ENCODE measurements at places on chromosomes 13 and 19.
A peak's percentile ranks its signal among the peaks of the same experiment; 100 is the strongest.

DNA sequence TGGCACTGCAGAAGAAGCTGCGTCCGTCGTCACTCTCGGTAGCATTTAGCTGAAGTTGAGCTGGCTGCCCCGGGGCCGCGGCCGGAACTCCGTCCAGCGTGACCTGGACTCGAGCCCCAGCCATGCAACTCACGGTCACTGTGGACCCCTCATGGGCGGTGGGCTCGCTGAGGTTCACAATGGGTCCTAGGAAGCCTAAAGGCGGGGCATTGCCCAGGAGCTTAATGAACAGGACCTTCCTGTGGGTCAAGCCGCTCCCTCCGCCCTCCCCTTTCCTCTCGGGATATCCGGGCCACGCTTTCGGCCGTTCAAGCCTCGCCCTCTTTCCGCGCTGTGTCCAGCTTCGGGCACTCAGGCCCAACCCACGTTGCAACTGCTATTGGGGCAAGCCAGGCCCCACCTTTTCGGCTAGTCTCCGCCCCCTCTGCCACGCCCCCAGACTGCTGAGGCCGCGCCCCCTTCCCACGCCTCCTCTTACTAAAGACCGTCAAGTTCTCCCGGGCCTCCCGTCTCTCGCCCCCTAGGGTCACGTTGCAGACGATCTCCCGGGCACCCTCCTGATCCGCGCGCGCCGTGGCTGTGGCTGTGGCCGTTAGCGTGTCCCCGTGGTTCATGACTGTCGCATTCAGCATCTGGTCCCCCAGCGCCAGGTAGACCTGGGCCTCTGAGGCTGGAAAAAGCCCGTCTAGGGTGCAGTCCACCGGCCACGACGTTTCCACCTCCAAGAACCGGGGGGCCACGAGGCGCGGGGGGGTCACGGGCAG lies 1.4 kb upstream of the RAVER1 start:
- peak; percentile 37 for DNase-seq

DNA sequence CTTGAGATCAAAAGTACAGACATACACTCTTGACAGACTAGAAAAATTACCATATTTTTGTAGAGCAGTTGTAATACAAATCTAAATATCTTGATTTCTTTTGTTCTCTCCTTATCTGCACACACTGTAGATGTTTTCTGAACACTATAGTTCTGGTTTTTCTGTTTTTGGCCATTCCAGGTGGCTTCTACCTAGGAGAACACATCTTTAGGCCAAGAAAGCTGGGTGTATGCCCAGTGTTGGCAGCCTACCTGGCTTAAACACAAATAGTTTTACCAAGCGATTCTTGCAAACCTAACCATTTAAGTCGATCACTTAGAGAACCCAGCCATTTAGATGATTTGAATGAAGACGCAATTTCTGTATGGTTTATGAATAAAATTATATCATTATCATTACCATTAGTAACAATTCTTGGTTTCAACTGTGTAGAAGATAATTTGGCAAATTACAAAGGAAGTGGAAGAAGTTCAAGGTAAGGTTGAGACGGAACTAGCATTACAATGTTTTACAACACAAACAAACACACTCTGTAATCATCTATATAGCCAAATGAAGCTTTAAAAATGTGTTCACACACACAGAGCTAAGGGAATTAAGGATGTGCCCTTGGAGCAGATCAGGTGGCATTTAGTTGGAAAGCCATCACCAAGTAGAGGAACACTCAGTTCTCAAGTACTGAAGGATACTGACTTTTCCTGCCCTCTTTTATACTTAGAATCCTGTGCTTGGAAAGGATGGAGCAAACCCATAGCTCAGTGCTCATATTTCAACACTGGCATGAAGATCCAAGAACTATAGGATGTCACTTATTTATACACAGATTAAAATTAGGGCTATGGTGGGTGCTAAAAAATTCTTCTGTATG lies 36.2 kb downstream of the ERCC5 start:
- DNase-seq = no peak

DNA sequence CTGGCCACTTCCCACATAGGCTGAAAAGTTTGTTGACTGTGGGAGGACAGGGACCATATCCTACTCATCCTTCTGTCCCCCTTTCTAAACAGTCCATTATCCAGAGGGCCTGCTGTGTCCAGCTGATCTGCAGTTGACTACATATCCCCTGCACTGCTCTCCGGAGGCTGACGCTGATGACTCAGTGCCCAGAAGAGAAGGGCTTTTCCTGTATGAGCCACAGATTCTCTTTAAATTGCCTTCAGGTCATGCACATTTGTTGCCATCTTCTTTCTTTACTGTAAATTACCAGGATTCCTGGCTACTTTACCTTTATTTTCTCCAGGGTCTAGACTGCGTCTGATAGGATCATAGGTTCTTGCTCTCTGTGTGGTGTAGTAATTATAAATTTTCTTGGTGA lies 125.2 kb downstream of the LACC1 start:
- no peak for DNase-seq

GRCh38 chr19:15199661-15200552 lies 888 bp downstream of the NOTCH3 start:
- no peak for DNase-seq

- DNase-seq = no peak
These were observed 144.2 kb upstream of the VSTM2B start for GRCh38 chr19:29381353-29382203.

GRCh38 chr19:29714371-29714952 lies 599 bp downstream of the C19orf12 start:
- peak; percentile 36 for DNase-seq

- DNase-seq = peak; percentile 72
These were observed 9.4 kb downstream of the OPA3 start for GRCh38 chr19:45575216-45575615.

DNA sequence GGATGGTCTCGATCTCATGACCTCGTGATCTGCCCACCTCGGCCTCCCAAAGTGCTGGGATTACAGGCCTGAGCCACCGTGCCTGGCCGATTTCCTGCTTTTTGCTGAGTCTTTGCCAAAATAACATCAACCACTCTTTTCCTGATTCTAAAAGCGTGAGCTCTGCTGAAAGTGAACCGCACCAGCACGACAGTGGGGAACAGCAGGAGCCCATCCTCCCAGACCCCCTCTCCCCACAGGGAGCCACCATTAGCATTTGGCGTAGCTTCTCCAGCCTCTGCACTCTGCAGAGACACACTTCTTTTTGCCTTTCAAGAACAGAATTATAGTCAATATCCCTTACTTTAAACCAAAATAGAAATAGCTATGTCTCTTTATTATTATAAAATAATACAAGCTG lies 41.3 kb downstream of the MYH14 start:
- no peak for DNase-seq

DNA sequence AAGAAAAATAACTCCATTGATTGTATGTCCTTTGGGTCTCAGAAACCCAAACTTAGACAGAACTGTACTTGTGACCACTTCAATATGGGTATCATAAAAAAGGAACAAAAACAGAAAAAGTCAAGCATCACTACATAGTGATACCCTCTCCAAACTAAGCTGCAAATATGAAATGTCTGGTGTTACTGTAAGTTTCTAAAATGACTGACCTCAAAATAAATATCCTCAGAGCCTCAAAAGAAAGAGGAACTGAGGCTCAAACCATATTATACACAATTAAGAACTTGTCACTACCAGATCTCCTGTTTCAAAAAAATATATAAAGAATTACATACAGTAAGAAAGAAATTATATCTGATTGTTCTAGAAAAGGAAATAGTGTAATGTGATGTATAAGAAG lies 787.9 kb upstream of the KLHL1 start:
- no peak for DNase-seq

DNA sequence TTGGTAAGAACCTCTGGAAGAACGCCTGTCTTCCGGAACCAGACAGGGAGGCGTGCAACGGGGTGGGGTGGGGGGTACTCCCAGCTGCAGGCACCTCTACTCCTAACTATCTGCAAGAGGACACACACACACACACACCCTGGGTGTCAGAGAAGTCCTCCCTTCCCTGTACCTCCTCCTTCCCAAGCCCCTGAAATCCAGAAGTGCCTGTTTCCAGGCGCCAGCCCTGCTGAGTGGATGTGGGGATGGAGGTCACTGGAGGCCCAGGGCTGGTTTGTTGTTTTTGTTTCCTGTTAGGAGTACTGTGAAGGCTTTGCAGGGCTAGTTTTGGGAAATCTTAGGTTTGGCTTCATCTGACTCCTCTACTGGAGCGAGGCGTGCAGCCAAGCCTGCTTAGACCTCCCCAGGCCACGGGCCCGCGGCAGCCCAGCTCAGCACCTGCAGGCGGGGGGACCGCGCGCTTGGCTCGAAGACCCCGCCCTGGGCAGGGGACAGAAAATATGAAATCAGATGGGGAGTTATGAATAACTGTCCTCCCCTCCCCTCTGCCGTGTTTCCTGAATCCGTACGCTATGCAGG lies 36.4 kb downstream of the SOX1 start:
- DNase-seq = no peak

GRCh38 chr19:8569066-8569771 lies 8.0 kb downstream of the MYO1F start:
- DNase-seq = peak; percentile 96

DNA sequence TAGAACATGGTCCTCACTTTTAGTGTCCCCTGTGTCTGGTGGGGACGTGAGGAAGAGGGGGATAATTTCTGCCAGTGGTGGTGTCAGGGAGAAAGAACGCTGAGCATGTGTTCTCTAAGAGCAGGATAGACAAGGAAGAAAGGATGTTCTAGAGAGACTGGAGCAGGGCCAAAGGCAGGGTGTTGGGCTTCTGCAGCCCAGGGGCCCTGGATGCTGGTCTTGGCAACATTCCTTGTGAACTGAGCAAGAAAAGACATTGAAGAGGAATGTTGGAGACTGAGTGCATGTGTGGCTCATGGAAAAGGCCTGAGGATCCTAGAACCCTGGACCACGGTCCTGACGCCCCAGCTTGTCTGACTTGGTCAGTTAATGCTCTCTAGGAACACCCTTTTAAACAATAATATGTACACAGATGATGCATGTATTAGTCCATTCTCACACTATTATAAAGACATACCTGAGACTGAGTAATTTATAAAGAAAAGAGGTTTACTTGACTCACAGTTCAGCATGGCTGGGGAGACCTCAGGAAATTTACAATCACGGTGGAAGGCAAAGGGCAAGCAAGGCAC lies 33.6 kb upstream of the SLC10A2 start:
- DNase-seq = no peak

GRCh38 chr19:56637976-56638555 lies 4.9 kb upstream of the SMIM17 start:
- peak; percentile 30 for DNase-seq

GRCh38 chr19:18839465-18840287 lies 7.9 kb downstream of the UPF1 start:
- DNase-seq = no peak

GRCh38 chr19:18519962-18520847 lies 1.7 kb downstream of the ELL start:
- peak; percentile 79 for DNase-seq

- peak; percentile 17 for DNase-seq
These were observed 736 bp downstream of the GPI start for GRCh38 chr19:34365463-34366401.

- DNase-seq = no peak
These were observed 174.5 kb downstream of the URI1 start for GRCh38 chr19:30116530-30116929.

- no peak for DNase-seq
These were observed 23.0 kb upstream of the OLFM4 start for GRCh38 chr13:53005626-53006025.

DNA sequence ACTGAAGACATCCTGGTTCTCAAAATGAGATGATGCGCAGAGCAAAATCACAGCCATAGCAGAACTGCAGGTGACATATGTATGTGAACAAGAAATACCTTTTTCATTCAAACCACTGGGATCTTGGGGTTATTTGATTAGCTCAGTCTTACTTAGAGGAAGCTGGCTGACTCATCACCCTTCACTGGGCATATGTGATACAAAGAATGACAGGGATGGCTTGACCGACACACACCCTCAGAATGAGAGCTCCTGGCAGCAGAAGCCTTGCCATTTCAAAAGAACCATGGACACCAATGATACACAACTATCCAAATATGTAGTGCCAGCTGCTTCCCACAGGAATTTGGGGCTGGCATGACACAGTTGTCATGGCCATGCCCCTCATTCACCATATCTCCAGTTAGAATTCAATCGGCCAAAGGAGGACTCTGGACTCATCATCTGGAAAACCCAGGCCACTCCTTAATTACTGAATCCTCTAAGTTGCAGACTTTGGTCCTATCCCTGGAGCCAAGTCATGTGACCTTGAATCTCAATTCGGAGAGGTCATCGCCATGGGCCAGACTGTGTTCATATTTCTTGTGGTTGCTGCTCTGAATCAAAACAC lies 115.8 kb downstream of the KATNAL1 start:
- peak; percentile 27 for DNase-seq

GRCh38 chr19:49098795-49099194 lies 13.5 kb downstream of the SNRNP70 start:
- DNase-seq = no peak

DNA sequence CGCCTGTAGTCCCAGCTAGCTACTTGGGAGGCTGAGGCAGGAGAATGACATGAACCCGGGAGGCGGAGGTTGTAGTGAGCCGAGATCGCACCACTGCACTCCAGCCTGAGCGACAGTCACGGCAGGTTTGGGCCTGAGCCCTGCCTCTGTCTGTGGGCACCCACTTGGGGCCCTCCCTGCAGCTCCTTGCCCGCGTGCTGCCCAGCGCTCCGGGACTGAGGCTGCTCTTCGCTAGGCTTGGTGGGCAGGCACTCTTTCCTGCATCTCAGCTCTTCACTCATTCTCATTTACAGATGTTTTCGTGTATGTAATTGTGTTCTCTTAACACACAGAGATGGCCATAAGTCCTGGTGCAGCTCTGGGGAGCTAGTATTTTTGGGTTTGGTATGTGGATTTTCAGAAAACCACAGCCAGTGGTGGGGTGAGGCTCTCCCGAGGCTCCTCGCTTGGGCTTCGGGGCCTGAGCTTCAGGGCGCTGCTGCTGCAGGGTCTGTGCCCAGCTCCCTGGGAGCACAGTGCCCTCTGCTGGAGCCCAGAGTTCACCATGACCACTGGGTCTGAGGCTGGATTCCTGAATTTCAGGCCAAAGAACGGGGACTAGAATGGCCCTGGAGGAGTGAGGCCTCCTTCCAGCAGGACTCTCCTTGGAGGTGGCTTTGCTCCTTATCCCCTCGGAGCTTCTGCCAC lies 15.2 kb downstream of the UPF1 start:
- DNase-seq = peak; percentile 78

DNA sequence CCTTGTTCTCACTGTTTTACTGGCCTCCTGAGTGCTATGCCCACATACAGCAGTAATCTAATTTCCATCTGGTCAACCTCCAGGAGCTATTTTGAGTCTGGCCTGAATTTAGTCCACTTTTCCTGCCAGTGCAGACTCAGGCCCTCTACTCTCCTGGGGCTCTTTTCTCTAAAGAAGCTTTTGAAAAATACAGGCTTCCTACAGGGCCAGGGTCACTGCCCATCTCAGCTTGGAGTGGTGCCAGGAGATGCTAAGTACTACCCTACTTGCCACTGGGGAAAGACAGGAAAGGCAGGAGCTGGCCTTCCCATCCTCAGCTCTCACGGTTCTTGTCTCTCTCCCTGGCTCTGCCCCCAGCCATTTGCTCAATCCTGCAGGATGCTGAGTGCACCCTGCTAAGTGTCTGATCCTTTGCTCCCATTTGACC lies 101.7 kb upstream of the SERP2 start:
- DNase-seq = no peak

GRCh38 chr13:51814825-51815650 lies 11.1 kb upstream of the DHRS12 start:
- DNase-seq = peak; percentile 87

GRCh38 chr13:112891477-112892401 lies 77.3 kb upstream of the MCF2L start:
- DNase-seq = no peak
